ENCODE measurements at places on chromosomes 11 and 22.

- DNase-seq: peak; percentile 99
Observed at GRCh38 chr11:130042093-130042591, 27.6 kb upstream of the APLP2 start.

DNA sequence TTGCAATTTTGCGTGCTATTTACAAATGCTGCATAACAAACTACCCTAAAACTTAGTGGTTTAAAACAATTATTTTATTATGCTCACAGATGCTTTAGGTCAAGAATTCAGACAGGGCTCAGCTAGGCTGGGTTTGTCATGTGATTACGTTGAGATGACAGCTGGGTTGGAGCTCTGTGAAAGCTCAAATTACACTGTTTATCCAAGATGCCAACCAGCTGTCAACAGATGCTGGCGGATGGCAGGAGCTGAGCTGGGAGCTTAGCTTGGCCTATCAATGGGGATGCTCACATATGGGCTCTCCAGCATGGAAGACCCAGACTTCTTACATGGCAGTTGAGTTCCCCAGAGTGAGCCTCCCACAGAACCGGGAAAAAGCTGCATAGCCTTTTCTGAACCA, 62.7 kb downstream of the STK33 start:
- DNase-seq: no peak

DNA sequence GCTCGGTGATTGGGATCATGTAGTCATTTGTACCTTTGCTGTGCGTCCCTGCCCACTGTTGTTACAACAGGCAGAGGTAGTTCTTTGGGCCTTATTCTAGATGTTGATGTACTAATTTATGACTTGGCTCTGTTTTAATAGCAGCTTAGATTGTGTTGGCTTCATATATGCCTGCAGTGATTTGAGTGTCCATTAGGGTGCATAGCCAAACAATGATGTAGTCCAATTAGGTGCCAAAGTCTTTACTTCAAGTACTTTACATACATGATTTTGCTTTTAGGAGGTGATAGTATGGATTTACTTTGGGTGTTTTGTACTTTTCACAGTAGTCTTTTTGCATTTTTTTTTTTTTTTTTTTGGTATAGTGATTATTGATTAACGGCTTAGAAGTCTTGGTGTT, 46.4 kb downstream of the PPP6R3 start:
- DNase-seq: no peak

GRCh38 chr11:93444617-93445073, 98.5 kb downstream of the SMCO4 start:
- no peak for DNase-seq

DNA sequence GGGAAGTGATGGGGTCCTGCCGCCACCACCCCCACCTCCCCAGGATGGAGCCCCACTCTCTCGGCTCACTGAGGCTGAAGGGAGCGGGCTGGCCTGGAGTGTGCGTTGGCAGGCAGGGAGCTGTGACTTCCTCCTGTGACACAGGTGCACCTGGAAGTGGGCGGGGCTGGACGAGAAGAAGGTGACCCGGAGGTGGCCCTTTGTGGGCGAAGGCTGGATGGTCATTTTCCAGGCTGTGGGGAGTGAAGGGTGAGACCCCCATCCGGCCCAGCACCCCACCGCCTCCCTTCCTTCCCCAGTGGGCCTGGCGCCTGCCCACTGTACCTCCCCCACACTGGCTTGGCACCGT, 15.3 kb downstream of the IL17REL start:
- no peak for DNase-seq

GRCh38 chr11:86951706-86952105, 3.5 kb downstream of the FZD4 start:
- no peak for DNase-seq

DNA sequence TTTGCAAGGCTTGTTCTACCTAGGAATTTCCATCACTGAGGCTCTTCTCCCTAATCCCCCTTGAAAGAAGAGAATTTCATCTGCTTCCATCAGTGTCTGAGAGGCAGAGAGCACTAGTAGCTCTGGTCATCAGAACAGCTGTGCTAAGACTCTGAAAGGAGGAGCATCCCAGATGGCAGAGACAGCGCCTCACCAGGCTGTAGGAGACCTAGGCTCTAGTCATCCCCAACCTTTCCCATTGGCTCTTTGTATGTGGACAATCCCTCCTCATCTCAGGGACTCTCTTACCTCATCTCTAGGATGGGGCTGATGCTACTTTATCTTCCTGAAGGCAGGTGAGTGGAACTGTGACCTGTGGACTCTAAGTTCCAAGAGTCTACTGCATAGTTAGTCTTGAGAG, 8.8 kb upstream of the OR9I1 start:
- no peak for DNase-seq

DNA sequence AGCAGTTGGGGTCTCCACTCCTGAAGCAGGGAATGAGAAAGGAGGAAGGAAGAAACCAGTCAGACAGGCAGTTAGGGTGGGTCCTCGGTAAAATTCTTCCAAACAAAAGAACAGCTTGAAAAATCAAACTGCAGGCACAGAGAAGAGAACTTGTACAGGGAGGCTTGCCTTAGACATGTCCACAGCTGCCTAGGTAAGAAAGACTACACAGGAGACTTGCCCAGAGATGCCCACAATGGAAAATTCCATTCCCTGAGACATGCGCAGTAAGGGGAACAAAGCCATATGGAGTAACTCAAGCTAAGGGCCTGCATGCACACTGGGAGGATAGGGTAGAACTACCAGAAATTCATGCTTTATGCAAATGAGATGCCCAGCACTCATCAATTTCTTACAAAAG, 9.8 kb downstream of the KCNJ11 start:
- DNase-seq: no peak

Data from glomerular endothelial cell (primary cell).